ENCODE measurements at places on chromosomes 2 and 18. TPM values are rescaled to one million over a fixed set of nuclear protein-coding genes. Genes with fewer than 3 reads are reported as not detected.

DNA sequence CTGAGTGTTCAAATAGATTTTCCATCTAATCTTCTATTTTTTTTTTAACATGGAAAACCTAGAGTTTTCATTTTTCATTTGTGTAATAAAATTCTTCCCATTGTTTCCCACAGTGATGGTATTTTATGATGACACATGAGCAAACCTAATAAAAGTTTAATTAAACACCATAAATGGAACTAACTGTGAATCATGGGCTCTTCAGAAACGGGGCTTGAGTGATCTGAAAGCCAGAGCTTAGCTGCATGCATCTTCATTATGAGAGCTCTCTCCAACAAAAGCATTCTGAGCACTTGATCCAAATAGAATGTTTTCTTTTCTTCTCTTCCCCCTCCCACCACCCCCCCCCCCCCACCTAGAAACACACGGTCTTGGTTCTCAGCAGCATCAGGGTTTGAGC, 82.1 kb upstream of the REV1 start:
- peak; percentile 39 for DNase-seq

DNA sequence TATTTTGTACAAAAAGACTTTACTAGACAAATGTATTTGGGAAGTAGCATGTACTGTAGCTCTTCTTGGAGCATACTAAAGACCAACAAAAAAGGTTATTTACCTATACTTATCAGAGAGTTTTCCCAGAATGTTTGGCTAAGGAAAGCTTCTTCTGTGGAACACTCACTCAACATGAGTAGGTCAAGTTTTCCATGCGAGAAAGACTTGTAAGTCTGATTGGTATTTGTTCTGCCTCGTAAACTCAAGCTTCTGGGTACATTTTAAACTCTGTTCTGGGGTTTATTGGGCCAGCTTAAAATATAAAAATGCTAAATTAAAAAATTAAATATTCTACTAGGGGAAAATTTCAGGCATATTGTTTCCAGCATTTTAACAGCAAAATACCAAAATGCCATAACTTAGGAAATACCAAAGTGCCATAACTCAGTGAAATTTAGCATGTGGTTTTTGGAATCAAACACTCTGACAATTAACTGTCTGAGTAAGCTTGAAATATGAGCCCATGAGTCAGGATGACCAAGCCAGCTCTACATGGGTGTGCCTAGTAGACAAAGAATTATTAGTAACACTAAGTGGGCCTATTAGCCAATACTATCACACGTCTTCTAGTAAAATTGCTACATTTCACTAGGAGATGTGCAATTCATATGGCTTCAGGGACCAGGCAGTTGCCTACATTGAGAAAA, 47.3 kb upstream of the SERPINE2 start:
- peak; percentile 85 for DNase-seq

MYOM1 gene
- not detected for total RNA-seq

DNA sequence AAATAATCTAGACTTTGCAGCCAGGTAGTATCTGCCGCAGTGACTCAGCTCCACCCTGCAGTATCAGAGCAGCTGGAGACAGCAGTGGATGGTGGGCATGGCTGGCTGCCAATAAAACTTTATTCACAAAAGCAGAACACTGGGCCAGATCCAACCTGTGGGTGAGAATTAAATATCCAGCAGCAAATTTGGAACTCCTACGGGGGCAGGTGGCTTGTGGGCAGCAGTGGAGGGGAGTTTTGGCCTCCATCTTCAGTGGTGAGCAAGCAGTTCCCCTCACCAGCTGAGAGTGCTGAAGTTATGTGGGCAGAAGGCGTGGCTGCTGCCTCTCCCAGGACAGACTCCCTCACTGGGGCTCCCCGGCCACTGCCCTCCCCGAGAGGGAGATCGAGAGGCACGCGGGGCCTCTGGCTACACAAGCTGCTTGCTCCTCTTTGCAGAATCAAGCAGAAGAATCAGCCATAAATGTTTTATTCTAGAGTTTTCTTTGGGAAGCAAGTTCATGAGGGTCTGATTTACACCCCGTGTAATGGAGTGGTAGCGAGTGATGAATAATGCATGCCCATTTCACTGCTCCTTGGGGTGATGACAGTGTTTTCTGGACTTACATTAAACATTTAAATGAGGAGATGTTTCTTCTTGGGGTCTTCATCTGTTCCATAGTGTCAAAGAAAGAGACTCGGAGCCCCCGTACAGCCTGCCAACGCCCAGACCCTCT, 204.3 kb downstream of the SEPTIN10 start:
- peak; percentile 46 for DNase-seq

SERPINB12 gene
- total RNA-seq, result not detected

DNA sequence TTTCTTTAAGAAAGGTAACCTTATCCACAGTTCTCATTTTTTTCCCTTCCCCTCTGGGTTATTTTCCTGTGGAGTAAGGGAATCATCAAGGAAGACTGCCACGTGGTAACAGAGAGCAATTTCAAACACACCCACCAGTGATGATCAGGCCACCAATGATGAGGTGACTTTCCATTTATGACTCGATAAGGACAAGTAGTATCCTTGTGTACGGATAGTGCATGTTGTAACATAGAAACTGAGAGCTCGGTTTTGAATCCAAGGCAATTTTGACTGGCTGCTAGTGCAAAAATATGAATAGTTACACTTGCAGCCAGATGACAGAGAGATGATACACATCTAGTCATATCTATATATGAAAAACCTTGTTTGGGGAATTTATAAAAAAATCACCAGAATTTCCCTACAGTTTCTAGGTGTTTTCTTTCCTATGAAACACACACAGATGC, 143.6 kb upstream of the TCF4 start:
- DNase-seq, result peak; percentile 17

GRCh38 chr2:88159481-88159880, 10.7 kb upstream of the THNSL2 start:
- no peak for DNase-seq
